ENCODE measurements at places on chromosomes 3 and 15.

DNA sequence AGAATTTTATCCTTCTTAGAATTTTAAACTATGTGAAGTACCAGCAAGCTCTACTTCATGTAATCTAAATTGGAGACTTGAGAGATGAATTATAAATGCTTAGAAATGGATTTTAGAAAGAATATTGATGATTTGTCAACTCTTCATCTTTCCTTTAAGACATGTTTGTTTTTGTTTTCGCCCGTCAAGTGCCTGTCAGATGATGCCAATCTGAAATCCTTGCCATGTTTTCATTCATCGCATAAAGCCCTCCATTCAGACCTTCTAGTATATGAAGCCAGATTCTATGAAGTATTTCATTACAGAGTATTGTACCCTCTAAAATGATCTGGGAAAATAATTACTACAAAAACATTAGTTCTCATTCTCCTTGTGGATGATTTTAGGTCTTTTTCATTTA, 223.2 kb upstream of the SOX2 start:
- no peak for DNase-seq

DNA sequence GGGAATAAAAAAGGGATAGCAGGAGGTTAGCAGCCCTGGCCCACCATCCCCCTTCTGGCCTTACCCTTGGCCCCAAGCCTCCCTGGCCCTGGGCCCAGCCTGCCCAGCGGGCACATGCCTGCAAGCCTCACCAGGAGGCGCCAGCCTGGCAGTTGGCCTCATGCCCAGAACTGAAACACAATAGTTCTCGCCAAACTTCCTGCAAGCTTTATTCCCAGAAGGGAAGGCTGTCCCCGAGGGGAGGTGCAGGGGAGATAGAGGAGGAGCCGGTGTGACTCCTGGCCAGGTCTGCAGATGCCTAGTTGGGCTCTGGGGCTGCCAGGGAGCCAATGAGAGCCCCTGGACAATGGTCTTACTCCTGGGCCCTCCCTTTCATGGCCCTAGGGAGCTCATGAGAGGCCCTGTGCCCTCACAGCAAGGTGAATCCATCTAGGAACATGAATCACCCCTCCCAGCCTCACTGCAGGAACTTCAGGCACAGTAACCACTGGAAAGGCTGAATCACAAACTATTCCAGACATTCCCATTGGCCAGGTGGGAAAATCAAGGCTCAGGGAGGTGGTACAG, 4.0 kb downstream of the CCDC33 start:
- peak; percentile 79 for DNase-seq

- DNase-seq: no peak
These were observed 15.0 kb downstream of the GTF2A2 start for GRCh38 chr15:59642351-59642750.

GRCh38 chr3:11808231-11808630, 38.5 kb downstream of the TAMM41 start:
- DNase-seq: no peak

DNA sequence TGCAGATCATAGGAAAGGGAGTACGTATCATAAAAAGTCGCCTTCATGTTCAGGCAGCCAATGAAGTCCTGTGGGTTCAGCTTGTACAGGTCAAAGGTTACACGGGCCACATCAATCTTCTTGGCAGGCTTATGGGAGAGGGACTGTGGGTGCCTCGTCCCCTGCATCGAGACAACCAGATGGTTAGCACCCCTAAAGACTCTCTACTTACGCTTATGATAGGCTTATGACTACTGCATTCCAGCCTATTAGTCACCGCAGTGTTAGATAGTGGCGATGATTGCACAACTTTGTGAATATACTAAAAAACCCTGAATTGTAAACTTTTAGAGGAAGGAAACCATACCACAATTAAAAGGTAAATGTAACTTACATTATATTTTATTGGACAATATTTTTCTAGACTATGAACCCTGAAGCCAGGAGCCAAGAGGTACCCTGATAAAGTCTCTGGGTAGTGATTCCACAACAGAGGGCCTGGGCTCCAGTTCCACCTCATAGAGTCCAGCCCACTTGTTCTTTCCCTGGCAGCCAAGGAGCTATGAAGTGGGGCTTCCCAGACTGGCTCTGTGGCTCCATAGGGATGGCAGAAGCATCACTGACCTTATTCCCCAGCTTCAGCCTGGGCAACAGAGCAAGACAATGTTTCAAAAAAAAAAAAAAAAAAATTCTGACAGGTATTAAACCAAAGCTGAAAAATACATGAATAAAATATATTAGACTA, 2.5 kb upstream of the FANCD2 start:
- DNase-seq: peak; percentile 78

DNA sequence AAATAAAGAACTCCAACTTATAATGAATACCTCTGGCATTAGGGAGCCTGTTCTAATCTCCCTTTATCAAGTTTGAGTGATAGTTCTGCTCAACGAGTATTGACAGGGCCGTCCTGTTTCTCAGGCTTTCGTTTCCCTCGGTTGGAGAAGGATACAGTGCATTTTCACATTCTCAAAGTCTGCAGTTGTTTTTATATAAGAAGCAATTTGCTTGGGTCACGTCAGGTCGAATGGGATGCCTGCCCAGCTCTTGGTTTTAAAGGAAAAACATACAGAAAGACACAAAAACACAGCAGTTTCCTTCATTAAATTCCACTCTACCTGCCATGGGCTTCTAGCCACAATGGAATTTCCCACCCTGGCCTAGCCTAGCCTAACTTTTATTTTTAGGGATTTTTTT, 366.3 kb downstream of the TIGIT start:
- peak; percentile 48 for DNase-seq

- no peak for DNase-seq
These were observed 41.1 kb upstream of the LAMP3 start for GRCh38 chr3:183203670-183204069.

DNA sequence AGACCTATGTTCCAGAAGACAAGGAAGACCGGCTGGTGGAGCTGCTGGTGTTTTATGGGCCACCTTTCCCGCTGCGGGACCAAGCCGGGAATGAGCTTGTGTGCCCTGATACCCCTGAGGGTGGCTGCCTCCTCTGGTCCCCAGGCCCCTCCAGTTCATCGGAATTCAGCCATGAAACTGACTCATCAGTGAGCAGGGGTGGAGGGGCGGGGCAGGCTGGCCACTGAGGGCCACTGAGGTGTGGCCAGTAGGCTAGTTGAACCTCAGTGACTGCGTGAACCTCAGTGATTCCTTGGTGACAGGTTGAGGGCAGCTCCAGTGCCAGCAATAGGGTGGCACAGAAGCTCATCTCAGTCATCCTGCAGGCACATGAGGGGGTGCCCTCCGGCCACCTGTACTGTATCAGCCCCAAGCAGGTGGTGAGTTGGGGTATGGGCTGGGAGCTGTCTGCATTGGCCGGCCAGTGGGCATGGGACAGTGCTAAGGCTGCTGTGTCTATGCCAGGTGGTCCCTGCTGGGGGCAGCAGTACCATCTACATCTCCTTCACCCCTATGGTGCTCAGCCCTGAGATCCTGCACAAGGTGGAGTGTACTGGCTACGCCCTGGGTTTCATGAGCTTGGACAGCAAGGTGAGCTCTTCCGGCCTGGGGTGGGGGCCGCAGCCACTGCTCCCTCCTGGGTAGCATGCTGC, 20.3 kb downstream of the ACAA1 start:
- no peak for DNase-seq

GRCh38 chr3:195307711-195308110, 36.8 kb upstream of the XXYLT1 start:
- DNase-seq: no peak

- no peak for DNase-seq
These were observed 200.2 kb downstream of the RPLP1 start for GRCh38 chr15:69652751-69653305.

GRCh38 chr3:44104668-44105321, 136.9 kb upstream of the TOPAZ1 start:
- DNase-seq: peak; percentile 36

- DNase-seq: no peak
These were observed 8.6 kb upstream of the ITGB5 start for GRCh38 chr3:124895756-124896155.

DNA sequence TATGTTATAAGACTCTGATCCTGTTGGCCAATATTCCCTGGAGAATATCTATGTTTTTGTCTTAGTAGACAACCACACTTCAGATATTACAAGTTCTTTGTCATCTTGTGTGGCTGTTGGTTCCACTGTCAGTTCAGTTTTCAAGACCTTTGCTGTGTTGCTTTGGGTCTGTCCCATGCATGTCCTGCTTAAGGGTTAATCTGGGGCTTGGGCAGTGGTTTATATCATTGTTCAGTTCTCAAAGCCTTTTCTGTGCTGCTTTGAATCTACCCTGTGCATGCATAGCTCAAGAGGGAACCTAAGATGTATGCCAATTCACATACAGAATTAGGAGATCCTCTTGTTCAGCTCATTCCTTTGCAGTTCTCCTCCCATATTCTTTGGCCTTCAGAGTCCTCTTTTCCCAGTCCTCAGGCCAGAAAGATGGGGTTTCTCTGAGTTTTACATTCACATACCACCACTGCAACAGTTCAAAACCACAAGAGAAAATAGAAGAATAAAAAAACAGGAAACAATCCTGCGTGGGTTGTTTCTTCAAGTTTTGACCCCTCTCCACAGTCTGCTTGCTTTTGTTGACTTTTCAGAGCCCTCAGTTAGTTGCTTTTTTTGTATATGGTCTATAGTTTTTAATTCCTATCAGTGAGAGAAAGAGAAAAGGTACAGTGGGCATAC, 21.6 kb downstream of the BUB1B start:
- no peak for DNase-seq

DNA sequence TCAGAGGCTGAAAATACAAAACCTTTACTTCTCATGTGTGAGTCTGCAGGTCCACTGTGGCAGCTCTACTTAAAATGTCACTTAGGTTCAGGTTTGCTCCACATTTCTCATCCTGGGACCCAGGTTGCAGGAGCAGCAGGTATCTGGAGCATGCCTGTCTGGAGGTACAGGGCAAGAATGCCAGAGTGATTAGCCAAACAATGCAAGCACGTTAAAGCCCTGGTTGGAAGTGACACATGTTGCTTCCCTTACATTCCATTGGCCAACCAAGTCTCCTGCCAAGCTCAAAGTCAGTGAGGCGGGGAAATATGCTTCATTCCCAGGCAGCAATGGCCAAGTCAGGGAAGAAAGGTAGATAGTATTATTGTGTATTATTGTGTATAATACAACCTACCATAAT, 76.8 kb upstream of the ARL6 start:
- DNase-seq: no peak

- DNase-seq: no peak
These were observed 25.8 kb upstream of the SCAANT1 start for GRCh38 chr3:63937661-63938651.

DNA sequence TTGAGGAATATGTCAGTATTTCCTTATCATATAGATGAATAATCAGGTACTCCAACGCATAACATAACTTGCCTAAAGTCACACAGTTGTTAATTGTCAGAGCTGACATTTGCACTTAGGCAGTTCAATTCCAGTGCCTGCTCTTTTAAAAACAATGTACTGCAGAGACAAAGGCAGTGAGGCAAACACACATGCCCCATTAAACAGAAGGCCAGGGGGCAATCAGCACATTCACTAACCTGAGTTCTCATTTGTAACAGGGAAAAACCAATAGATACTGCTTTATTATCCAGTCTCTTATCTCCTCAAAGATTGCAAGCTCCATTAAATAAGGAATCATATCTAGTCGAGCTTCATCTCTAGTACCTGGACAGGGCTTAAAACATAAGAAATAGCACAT, 1017.4 kb downstream of the SQOR start:
- no peak for DNase-seq

GRCh38 chr15:91400481-91400880, 300.4 kb downstream of the SV2B start:
- DNase-seq: no peak

DNA sequence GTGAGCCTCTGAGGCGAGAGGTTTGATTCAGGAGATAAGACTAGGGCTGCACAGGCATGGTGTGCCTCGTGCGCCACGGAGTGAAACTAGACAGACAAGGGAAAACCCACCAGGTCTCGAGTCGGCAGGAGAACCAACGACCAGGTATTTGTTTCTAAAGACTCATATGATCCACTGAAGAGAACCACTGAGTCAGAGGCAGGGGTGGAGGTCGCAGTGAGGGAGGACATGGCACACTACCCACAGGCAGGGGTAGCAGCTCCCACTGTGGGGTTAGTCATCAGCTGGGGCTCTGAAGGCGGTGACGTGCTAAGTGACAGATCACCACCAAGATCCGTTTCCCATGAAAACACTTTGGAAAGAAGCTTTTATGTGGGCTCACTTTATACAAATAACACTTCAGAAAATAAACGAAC, 45.7 kb downstream of the CHSY1 start:
- peak; percentile 58 for DNase-seq

DNA sequence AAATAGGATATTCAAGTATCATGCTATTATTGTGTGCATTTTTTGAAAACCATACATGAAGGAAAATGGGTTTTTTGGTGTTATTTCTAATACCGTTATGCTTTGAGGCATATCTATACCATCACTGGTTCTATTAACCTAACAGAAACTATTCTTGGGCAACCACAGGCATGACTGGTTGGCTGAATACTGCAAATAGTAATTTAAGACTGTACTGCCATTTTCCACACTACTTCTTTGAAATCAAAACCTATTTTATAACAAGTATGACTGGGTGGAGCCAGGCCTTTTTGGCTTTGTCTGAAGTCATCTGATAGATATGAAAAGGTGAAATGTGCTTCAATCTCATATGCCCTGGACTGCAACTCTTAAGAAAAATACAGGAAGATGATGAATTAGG, 115.1 kb downstream of the ULK4 start:
- DNase-seq: no peak
